ENCODE measurements at places on chromosomes 11 and 22. TPM values are rescaled to one million over a fixed set of nuclear protein-coding genes. Genes with fewer than 3 reads are reported as not detected.

The CASP1 gene
- total RNA-seq: not detected

The FGF19 gene
- 0.29 TPM for total RNA-seq

DNA sequence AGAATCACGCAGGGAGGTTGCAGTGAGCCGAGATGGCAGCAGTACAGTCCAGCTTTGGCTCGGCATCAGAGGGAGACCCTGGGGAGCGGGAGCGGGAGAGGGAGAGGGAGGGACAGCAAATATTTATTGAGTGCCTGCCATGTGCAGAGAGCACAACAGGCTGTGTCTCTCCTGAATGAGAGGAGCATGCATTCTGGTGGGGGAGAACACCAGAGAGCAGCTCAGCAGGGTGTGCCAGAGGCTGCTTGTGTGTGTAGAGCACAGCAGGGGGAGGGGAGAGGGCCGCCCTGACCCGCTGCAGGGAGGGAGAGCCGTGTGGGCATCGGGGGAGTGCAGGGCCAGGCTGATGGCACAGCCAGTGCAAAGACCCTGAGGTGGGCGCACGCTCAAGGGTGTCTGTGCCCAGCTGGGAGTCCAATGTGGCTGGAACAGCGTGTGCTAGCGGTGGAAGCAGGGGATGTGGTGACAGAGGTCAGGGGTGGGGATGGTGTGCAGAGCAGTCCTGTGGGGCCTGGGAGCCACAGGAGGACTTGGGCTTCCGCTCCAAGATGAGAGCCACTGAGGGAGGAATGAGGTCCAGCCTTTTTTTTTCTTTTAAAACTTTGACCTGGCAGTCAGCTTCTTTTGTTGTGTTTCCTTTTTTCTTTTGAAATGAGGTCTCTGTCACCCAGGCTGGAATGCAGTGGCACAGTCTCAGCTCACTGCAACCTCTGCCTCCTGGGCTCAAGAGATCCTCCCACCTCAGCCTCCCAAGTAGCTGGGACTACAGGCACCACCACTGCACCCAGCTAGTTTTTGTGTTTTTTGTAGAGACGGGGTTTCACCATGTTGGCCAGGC is 12.0 kb downstream of the PPIL2 start:
- no peak overlapping the region for H3K27ac ChIP-seq
- peaks cover 37% of the 10 kb centered on the region for H3K36me3 ChIP-seq
- no peak overlapping the region for H3K4me3 ChIP-seq
- H3K27me3 ChIP-seq: no peaks in the 10 kb centered on the region
- DNase-seq: no peak

DNA sequence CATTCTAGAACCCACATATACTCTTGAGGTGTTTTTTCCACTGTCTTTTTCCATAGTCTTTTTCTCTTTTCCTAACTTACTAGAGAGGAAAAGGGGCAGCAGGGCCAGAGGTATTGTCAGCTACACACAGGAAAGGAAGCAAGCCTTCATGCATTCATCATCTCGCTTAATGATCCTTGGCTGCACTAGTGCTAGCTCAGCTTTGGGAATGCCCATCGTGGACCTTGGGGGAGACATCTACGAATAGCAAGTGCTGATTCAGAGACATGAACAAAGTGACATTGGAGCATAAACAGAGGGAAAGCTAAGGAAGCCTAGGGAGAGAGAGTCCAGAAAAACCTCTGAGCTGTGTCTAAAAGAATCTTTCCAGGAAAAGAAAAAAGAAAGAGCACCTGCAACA is 466.3 kb upstream of the ARHGAP42 start:
- no peaks in the 10 kb centered on the region for H3K4me1 ChIP-seq
- H3K27me3 ChIP-seq: no peaks in the 10 kb centered on the region
- no peaks in the 10 kb centered on the region for H3K36me3 ChIP-seq
- DNase-seq: no peak
- no peak overlapping the region for H3K27ac ChIP-seq

DNA sequence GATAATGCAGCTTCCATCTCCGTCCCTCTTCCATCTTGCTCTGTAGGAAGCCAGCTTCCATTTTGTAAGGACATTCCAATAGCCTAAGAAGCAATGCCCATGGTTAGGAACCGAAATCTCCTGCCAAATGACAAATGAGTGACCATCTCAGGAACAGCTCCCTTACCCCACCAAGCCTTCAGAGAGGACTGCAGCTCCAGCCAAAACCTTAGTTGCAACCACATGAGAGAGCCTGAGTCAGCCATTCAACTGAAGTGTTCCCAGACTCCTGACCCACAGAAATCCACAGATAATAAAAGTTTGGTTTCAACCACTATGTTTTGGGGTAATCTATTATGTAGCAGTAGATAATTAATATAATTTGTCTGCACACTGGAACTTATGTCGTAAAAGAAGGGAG is 51.7 kb upstream of the LDLRAD3 start:
- DNase-seq: no peak
- peaks cover 9% of the 10 kb centered on the region for H3K4me1 ChIP-seq
- H3K27ac ChIP-seq: no peak overlapping the region
- no peaks in the 10 kb centered on the region for H3K36me3 ChIP-seq
- no peaks in the 10 kb centered on the region for H3K27me3 ChIP-seq

DNA sequence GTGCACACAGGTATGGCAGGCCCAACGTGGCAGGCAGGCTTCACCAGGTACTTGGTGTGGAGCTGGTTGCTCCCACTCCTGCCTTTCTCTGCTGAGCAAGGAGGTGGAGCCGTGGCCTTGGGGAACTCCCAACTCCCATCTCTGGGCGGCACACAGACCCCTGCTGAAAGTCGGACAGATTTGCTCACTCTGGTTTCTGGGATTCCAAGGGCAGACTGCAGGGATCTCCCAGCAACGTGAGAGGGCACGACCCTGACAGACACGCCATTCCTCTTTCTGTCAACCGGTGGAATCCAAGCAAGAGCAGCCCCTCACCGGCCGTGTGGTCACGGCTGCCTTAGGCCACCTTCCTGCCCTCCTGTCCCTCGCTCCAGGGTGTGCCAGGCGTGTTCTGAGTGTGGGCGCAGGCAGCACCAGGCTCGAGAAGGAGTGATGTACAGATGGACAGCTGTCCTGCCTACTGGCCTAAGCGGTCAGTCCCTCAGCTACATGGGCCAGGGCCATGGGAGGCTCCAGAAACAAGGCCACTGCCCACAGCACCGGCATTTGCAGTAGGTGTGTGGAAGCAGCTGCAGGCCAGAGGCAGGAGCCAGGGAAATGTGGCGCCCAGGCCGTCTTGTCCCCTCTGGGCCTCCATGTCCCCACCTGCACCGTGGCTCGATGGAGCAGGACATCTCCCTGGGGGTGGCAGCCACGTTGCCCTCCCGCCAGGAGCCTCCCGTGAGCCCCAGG is 13.7 kb upstream of the PPARA start:
- H3K27ac ChIP-seq: no peak overlapping the region
- no peaks in the 10 kb centered on the region for H3K4me1 ChIP-seq
- H3K27me3 ChIP-seq: no peaks in the 10 kb centered on the region
- no peak overlapping the region for H3K4me3 ChIP-seq

GRCh38 chr22:25623310-25623734 is 58.8 kb downstream of the GRK3 start:
- H3K4me1 ChIP-seq: no peaks in the 10 kb centered on the region
- H3K4me3 ChIP-seq: no peak overlapping the region
- no peaks in the 10 kb centered on the region for H3K27me3 ChIP-seq
- H3K27ac ChIP-seq: no peak overlapping the region

Measured in endodermal cell (in vitro differentiated cells).